ENCODE measurements at places on chromosomes 12 and 14.

- DNase-seq, result no peak
These were observed 92.8 kb upstream of the BBS10 start for GRCh38 chr12:76441016-76441415.

DNA sequence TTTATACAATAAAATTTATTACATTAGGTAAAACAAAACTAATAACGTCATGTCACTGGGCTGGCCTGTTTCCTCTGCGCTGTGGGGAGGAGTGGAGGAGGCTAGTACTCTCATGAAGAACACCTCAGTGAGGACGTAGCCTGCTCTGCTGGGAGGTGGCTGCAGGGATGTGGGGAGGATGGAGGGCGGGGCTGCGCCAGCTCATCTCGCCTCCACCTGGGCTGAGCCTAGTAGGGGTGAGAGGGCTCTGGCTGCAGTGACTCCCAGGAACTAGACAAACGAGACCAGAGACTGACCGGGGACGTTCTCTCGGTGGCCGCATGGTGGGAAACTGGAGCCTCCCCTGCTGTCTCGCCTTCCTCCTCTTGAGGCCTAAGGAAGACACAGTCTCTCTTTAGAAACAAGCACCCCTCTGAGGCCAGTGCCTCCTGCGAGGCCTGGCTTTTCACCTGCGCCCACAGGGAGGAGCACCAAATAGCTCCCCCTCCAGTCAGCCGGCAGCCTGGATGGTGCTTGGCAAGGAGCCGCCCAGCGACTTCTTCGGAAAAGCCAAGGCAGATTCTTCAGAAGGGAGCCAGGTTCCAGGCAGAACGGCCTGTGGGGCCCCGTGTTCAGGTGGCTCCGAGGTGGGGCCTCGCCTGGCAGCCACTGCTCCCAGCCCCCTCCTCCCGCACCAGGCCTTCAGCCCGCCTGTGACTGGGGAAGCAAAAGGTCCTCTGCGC lies 62.4 kb downstream of the PLEKHG3 start:
- DNase-seq, result no peak

DNA sequence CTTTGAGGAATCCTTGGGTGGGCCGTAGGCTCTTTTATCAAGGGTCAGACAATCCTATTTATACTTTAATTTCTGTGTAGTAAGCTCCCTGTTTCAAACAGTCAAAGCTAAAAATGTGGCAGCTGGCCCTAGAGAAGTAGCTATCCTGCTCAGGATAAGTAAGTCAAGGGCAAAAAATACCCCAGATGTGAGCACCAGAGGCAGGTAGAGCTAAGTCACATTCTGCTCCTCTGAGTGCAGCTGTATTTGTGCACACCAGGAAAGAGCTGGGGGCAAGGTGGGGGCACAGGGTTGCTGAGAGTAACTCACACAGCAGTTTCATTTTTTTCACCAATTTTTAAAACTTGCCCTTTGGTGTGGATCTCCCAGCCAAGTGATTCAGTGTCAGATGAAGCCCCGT lies 5.3 kb downstream of the ETV6 start:
- DNase-seq, result no peak

DNA sequence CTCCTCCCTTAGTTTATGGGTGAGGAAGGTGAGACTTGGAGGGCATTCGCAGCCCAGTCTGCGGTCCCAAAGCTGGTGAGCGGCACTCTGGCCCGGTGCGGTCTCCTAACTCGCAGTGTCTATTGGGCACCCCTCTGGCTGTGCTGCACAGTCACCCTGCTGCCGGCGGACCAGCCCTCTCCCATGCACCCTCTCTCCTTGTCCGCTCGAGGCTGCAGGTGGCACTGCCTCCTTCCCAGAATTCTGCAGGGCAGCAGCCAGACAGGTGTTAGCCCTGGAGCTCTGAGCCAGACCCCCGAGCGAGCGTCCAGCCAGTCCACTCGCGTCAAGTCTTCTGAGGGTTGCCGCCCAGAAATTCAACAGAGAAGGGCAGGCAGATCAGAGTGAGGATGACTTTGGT lies 56.8 kb upstream of the DYNC1H1 start:
- DNase-seq, result no peak

DNA sequence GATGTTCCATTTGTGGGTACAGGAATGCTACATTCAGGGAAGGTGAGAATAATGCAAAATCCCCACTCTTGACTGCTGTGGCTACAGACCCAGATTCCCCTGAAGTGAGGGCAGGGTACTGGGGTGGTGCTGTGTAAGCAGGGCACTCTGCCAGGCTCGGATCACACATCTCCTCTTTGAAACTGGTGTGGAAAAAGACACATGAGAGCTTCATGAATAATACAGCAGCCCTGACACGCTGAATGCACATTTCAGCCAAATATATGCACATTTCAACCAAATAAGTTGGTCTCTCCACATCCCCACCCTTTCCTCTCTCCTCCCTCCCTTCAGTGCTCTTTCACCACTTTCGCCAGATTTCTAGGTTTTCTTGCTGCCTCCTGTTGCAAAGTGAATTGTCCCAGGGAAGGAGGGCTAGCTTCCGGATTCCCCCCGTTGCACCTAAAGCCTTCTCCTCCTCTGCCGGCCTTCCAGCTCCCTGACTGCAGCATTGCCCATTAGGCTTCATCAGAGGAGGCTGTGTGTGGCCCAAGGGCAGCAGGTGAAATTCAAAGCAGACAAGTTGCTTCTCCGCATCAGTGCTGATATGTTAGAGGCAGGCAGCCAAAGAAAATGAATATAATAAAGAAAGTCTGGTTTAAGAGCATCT lies 118.2 kb upstream of the TMCC3 start:
- no peak for DNase-seq

GRCh38 chr14:70442750-70443149 lies 9.2 kb upstream of the ADAM21 start:
- no peak for DNase-seq

Measured in activated CD4-positive, alpha-beta T cell treated with anti-CD3 and anti-CD28 coated beads, Interleukin-2, amount 10 ng/mL, durations not matched to agents 7 days and 5 days (primary cell).